ENCODE measurements at places on chromosomes 1 and 21.

DNA sequence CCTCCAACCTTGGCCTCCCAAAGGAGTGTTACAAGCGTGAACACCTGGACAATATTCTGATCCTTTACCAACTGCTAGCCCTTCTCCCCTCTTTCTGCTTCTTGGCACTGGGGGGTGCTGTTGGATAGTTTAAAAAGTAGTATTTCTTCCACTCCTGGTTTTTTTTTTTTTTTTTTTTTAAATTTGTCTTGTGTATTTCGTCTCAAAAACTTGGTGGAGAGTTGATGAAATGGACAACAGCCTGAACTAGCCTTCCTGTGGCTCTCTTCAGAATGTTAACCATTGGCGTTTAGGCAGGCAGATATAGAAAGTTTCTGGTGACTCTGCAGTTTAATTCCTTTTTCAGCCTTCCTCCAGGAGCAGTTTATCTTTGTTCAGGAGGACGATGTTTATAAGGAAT lies 69.7 kb upstream of the USP24 start:
- ATAC-seq, result no peak

DNA sequence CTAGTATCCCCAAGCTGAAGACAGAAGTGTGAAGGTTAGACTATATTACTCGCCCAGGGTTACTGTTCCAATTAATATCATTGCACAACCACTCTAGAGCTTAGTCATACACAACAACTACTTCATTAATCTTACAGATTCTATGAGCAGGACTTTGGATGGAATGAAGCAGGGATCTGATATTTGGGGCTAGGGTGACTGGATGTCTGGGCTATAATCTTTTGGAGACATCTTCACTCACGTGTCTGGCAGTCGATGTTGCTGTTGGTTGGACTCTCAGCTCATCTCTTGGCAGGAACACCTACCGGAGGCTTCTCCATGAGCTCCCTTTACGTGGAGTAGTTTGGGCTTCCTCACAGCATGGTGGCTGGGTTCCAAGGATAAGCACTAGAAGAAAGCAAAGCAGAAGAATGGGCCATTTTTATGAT lies 519.2 kb upstream of the B3GALT2 start:
- no peak for ATAC-seq

- no peak for ATAC-seq
Measured at GRCh38 chr1:15640667-15641066, 23.4 kb downstream of the DDI2 start.

GRCh38 chr1:247386687-247387086 lies 29.3 kb upstream of the NLRP3 start:
- no peak for ATAC-seq

- ATAC-seq, result no peak
Measured at GRCh38 chr1:155968670-155969069, 9.7 kb downstream of the ARHGEF2 start.

DNA sequence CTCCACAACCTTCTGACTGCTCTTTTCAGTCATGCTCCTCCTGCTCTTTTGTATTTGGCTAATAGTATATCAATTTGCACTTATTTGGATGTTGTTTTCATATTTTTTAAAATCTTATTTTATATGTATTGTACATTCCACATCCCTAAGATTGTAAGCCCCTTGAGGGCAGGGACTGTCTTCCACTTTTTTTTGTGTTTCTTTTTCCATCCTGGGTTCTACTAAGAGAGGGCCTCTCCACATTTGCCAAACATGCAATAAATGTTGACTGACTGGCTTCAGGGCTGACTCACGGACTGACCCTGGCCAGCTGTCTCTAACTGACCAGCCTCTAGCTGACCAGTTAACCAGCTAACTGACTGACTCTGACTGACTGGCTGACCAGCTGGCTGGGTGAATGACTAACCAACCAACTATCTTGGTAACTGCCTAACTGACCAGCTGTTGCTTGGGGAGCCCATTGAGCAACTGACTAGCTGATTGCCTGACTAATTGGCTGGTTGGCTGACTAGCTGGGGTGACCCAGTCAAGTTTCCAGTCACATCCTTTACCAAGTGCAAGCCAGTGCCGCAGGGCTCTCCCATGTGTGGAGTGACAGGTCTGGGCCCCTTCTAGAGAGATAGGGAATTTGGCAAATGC lies 16.1 kb downstream of the CSF1 start:
- no peak for ATAC-seq
